ENCODE measurements at places on chromosomes 4 and X.

DNA sequence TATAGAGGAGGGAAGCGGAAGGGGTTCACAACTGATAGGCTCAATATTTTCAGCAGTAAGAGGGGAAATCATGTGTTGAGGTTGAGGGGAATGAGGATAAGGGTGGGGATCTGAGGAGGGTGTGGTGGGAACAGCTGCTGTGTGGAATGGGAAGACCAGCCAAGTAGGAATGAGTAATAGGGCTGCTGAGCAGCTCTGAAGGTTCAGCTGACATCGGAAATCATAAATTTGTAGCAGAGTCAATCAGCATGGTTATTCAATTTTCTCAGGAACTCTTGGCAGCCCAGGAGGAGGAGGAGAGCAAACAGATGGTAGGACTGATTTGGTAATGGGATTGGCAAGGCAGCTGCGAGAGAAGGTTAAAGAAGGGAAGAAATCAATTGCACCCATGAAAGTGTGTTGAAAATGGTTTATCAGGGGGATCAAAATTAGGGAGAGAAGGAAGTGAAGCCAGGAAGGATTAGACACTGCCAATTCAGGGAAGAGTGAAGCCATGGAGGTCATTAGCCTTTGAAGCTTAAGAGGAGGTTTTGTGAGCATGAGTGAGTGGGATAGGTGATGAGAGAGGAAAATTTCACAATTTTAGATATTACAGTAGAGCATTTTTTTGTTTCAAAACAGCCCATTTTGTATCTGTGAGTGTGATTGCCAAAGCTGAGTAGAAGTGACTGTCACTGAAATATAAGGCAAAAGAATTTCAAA lies 82.6 kb downstream of the PCDH7 start:
- no peak for DNase-seq

- no peak for DNase-seq
Observed at GRCh38 chrX:125004799-125005198, 314.9 kb upstream of the TEX13C start.

- no peak for DNase-seq
Observed at GRCh38 chrX:124836786-124837185, 482.9 kb upstream of the TEX13C start.

- no peak for DNase-seq
Observed at GRCh38 chr4:79281566-79282359, 44.1 kb downstream of the NAA11 start.

GRCh38 chr4:101948951-101949350 lies 158.4 kb downstream of the BANK1 start:
- no peak for DNase-seq

GRCh38 chr4:145001635-145002034 lies 96.4 kb downstream of the ANAPC10 start:
- DNase-seq: no peak

DNA sequence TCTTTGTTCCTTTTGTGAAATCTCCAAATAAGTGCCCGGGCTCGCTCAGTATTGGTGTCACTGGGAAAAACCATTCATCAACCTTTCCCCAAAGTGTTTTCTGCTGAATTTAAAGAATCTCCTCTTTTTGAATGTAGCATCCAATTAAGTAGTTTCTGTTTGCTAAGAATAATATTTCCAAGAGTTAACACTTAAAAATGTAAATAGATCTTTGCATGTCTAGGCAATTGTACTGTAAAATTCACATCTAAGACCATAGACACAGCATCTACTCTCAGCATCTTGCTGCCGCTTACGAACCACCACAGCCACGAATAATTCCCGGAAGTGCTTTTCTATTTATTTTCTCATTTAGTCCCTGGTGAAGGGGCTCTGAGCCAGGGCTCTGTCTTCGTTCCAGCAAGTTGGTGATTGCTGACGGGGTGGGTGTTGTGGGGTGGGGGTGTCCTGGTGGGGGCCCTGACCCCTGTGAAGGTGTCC lies 1.4 kb downstream of the NSG1 start:
- no peak for DNase-seq

DNA sequence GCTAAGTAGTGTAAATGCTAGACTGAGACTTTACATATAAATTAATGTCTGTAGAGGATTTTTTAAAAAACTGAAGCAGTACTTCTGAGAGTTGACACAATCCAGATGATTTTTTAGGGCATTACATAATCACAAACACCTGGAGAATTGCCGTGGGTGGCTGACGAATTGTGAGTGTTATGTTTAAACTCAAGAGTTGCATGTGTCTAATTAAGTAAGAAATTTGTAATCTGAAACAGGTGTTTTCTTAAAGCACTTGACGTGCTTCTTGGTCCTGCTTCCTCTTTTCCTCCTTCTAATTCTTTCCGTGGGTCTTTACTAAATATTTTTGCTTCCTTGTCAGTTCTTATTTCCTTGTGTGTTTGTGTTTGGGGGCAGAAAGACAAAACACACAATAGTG lies 27.8 kb downstream of the PIR start:
- DNase-seq: no peak

- DNase-seq: no peak
Observed at GRCh38 chr4:140240237-140240636, 86.3 kb upstream of the MAML3 start.

- no peak for DNase-seq
Observed at GRCh38 chrX:74419864-74420195, 1.5 kb upstream of the SLC16A2 start.

DNA sequence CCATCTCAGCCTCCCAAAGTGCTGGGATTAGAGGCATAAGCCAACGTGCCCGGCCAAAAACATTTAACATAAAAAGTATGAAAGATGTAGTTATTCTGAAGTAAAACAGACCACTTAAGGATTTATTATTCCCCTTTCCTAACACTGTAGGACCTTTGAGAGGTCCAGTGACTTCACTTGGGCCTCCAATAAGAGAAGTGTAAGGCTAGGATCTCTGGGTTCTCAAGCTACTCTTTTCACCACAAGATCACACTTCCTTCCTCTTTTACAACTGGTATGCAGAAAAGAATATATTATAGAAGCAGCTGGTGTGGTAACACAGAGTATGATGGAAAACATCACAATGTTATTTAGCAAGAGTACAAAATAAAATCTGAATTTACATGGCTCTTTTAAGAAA lies 30.2 kb upstream of the CCNG2 start:
- no peak for DNase-seq

GRCh38 chr4:171221181-171221580 lies 592.0 kb upstream of the GALNTL6 start:
- no peak for DNase-seq

DNA sequence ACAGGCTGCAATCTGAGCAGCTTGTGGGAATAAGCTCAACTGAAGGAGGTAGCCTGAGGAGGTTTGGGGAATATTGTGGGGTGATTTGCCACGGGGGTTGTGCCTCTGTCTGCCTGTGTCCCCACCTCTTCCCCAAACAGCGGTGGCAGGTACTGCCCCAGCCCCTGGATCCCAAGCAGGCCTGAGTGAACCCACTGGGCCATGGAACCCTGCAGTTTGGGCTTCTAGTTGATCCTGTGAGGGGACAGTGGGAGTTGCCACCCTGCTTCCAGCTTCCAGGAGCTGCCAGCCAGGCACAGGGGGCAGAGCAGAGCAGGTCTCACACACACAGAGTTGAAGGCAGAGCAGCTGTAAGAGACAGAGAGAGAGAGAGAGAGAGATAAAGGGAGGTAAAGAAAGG lies 97.4 kb downstream of the PJA1 start:
- no peak for DNase-seq

- DNase-seq: no peak
Observed at GRCh38 chr4:98546910-98547594, 111.4 kb downstream of the TSPAN5 start.

- DNase-seq: no peak
Observed at GRCh38 chr4:141473952-141474351, 162.4 kb upstream of the IL15 start.

GRCh38 chrX:43881410-43882293 lies 598 bp downstream of the MAOB start:
- no peak for DNase-seq

DNA sequence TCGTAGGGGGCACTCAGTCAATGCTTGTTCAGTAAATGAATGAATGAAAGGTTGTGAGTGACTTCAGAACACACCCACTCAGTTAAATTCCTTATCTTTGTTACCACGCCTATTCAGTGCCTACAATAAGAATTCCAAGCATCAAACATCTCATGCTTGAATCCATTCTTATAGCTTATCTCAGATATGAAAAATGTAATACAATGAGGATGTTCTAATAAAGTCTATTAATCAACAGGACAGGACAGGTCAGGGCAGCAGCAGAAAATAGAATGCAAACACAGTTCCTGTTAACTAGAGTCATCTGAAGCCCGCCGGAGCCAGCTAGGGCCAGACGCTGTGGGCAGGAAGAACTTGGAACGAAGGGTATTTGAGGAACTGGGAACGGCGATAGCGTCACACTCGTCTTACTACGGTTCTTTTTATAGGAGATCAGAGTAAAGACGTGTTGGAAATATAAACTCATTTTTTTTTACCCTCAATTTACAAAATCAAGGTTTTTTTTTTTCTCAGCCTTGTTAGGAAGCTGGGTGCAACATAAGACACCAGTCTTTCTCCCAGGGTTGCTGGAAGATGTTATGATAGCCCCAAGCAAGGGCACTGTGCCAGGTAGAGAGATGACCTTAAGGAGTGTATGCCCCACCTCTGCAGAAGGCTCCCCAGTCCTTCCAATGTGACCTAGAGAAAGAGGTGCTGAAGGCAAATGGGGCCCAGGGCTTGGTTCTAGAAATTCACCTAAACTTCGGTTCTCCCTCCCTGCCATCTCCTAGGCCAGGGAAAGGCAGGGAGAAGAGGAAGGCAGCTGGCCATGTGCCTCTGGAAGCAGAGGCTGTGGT lies 48.3 kb downstream of the SEL1L3 start:
- DNase-seq: no peak

GRCh38 chrX:63810746-63811145 lies 25.7 kb upstream of the ARHGEF9 start:
- no peak for DNase-seq

DNA sequence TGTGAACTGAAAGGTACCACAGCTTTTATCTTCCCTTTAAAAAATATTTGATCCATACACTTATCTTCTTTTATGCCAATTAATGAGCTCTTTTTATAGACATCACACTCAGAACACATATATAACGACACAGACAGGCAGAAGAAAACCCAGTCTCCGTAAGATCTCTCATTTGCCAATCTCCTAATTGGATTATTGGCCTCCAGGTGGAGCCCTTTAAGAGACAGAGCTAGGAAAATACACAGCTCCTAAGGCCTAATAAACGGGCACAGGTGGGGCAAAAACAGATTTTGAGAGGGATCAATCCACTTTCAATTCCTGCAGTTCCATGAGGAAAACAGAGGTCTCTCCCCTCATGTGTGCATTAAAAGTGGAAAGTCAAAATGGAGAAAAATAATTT lies 1495.4 kb downstream of the RPA4 start:
- DNase-seq: no peak

- DNase-seq: no peak
Observed at GRCh38 chr4:182145334-182145905, 97.8 kb upstream of the TENM3 start.

- no peak for DNase-seq
Observed at GRCh38 chr4:130077275-130077674, 981.3 kb downstream of the C4orf33 start.

DNA sequence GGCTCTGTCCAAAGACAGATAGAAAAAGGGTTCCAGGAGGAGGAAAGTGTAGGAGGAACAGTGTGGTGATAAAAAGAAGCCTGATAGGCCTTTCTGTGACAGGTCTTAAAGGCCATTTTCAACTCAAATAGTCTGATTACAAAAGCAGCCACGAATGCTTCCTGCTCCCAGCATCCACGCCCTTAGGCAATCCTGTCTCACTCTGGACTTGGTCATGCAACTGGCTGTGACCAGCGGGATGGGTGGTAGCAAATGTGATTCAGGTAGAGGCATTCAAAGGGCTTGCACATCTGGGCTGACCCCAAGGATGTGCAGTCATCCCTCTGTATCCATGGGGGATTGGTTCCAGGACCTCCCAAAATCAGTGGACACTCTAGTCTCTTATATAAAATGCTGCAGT lies 14.4 kb upstream of the SEPSECS start:
- DNase-seq: no peak

- no peak for DNase-seq
Observed at GRCh38 chr4:174604198-174604597, 81.9 kb upstream of the HPGD start.

DNA sequence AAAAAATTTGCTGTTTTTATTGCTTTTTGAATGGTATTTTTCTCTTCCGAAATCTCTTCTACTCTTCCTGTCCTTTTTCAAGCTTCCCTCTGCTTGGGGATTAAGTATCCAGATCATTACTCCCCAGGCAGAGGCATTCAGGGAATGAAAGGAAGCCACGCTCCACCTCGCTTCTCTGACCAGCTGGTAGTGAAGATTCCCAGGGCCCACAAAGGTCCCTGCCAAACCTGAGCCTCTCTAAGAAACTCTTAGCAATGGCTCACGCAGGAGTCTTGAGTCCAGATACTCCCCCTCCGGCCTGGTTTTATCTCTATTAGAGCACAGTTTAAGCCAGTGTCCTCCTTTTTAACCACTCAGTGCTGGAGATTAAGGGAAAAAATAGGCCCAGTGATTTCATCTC lies 51.4 kb upstream of the SOD3 start:
- DNase-seq: no peak

DNA sequence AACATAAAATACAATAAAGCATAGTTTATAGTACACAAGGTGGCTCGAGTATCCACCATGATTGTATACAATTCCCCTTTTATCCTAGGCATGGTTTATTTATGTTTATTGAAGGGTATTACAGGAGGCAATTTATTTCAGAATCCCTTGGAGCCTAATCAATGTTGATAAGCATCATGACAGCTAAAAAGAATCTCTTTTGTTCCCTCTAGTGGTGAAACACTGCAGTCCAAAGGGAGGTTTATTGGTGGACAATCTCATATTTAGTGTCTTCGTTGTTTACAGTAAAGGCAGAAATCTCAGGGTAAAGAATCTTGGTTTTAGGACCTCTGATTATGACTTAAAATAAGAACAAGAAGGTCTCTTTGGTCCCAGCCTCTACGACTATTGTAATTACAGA lies 1712.5 kb downstream of the C4orf33 start:
- no peak for DNase-seq

DNA sequence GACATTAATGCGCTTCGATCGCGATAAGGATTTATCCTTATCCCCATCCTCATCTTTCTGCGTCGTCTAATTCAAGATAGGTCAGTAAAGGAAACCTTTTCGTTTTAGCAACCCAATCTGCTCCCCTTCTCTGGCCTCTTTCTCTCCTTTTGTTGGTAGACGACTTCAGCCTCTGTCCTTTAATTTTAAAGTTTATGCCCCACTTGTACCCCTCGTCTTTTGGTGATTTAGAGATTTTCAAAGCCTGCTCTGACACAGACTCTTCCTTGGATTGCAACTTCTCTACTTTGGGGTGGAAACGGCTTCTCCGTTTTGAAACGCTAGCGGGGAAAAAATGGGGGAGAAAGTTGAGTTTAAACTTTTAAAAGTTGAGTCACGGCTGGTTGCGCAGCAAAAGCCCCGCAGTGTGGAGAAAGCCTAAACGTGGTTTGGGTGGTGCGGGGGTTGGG lies 528 bp upstream of the FGF2 start:
- no peak for DNase-seq

- DNase-seq: no peak
Observed at GRCh38 chr4:87118421-87118820, 102.0 kb downstream of the KLHL8 start.

GRCh38 chr4:81130569-81130968 lies 84.5 kb downstream of the PRKG2 start:
- DNase-seq: no peak
